GM03348 (cell line): ENCODE measurements at places on chromosomes 6 and 20.
A peak's percentile ranks its signal among the peaks of the same experiment; 100 is the strongest.

DNA sequence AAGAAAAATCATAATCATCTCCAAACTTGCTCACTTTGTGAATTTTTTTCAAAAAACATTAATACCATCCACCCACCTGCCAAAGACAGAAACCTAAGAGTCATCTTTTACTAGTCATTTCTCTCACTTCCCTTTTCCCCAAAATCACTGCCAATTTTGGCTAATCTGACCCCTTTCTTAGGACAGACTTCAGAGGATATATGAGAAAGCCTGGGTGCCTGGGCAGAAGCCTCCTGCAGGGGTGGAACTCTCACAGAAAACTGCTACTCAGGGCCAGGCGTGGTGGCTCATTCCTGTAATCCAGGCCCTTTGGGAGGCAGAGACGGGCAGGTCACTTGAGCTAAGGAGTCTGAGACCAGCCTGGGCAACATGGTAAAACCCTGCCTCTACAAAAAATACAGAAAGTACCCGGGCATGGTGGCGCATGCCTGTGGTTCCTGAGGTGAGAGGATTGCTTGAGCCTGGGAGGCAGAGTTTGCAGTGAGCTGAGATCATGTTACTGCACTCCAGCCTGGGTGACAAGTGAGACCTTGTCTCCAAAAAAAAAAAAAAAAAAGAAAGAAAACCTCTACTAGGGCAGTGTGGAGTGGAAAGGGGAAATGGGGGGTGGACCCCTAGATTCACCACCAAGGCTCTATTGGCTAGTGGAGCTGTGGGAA lies 3.8 kb downstream of the DEK start:
- peak; percentile 19 for DNase-seq

DNA sequence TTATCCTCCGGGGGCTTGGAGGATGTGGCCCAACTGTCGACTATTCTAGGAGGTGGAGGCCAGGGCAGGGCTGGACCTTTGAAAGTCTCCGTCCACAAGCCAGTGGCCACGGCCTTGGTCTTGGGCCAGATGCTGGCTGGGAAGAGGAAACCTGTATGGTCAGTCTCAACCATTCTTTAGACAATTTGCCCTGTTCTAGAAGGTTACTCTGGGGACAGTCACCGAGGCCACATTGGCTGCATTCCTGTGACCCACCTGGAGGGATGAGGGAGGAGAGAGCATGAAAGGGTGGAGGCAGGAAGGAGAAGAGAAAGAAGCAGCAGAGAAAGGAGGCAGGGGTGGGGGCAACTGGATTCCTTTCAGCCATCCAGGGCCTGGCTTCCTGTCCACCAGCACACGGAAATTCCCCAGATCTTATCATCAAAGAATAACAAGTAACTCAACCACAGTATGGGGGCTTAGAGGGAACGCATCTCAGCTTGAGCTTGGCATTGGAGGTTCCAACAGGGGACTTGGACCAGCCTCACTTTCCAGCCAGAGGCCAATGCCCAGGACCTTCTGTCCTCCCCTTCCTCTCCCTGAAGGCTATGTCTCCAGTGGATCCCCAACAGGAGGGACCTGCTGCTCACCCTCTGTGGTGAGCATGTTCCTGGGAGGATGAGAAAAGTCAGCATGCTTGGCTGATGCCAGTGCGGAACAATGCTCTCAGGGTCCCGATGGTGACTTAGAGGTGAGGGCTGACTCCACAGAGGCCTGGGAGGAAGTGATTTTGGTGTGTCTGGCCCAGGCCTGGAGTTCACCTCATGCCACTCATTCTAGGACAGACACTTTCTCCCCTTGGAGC lies 30.4 kb downstream of the TGM2 start:
- DNase-seq: peak; percentile 49

- DNase-seq: no peak
Observed at GRCh38 chr6:24848461-24848860, 49.7 kb upstream of the ARMH2 start.

- peak; percentile 91 for DNase-seq
Observed at GRCh38 chr20:62590309-62591121, 51.8 kb upstream of the SLCO4A1 start.

DNA sequence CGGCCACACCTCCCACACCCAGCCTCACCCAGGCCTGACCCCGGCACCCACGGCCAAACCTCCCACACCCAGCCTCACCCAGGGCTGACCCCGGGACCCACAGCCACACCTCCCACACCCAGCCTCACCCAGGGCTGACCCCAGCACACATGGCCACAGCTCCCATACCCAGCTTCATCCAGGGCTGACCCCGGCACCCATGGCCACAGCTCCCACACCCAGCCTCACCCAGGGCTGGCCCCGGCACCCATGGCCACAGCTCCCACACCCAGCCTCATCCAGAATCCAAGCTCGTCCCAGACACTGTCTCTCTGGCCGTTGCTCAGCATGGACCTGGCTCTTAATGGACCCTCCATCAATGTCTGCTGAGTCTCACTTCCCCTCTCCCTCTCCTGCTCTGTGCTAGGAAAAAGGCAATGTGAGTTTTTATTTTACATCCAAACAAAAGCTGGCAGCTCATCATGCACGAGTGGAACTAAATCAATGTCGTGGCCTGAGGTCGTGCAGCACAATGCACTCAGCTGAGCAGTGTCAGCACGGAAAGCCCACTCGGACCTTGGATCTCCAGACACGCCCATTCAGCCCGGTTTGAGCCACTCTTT lies 36.1 kb downstream of the NINL start:
- DNase-seq: no peak

DNA sequence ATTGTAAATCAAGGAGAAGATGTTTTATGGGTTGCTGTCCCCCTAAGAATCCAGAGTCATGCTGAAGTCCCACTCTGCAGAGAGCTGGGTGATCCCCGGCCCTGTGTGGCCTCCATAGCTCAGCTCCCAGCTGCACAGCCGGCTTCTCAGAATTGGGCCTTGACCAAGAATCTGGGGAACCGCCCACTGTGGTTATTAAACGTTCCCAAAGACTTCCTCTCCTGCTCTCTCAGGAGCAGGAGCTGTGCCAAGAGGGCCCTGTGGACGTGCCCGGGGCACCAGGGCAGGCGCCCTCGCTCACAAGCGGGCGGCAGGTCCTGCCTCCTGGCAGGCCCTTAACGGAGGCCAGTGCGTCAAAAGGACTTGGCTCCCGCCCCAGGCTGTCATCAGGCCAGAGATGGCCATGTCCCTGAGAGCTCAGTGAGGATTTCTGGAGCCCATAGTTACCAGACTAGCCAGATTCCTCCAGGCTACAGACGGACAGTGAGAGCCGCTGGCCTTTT lies 30.4 kb downstream of the ZC3H12D start:
- peak; percentile 94 for DNase-seq

DNA sequence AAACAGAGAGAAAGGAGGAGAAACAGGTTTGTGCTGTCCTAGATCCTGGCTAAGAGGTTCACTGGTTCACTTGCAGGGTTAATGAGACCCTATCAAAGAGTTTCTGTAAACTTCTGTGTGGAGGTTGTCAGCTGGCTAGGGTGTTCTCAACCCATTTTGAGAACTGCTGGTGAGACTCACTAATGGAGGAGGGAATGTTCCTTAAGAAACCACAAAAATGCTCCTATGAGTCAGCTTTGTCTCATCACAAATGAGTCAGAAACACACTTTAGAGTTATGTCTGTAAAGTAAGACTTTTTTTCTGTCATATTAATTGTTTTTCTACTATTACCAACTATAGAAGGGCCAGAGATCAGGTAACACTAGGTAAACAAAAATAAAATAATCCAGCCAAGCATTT lies 884.4 kb downstream of the PHF3 start:
- peak; percentile 74 for DNase-seq

- no peak for DNase-seq
Observed at GRCh38 chr6:110635096-110635495, 158.7 kb upstream of the SLC22A16 start.

DNA sequence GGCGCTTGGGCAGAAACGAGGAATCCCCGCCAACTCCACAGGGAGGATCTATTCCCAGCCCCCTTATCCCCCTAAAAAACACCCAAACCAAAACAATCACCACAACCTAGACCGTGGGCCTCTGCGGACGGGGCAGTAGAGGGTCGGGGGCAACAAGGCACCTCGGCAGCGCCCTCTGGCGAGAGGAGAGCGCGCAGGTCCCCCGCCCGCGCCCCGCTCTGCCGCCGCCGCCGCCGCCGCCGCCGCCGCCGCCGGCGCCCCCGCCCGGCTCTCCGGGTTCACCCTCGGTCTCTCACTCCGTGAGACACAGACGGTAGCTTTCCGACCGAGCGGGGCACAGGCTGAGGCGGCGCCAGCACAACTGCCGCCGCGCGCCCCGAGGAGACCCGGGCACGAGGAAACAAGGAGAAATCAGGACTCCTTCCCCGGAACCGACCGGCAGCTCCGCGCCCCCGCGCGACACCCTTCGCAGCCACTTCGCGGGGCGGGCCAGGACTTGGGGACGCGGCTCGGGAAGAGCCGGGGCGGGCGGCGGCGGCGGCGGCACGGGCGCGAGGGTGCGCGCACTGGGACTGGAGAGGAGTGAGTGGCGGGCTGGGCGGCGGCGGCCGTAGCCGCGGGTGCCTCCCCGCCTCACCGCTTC lies at the start of gene SLC35F1:
Gene SLC35F1, plus strand, starts transcription at position 307 of the 643 bp plus-strand sequence.
- peak; percentile 31 for DNase-seq

DNA sequence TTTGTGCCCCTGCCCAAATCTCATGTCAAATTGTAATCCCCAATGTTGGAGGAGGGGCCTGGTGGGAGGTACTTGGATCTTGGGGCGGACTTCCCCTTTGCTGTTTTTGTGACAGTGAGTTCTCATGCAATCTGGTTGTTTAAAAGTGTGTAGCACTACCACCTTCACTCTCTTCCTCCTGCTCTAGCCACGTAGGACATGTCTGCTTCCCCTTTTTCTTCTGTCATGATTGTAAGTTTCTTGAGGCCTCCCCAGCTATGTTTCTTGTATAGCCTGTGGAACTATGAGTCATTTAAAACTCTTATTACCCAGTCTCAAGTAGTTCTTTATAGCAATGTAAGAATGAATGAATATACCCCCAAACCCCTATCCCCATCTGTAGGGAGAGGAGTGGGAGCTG lies 1013.7 kb upstream of the MAP3K7 start:
- DNase-seq: no peak

- no peak for DNase-seq
Observed at GRCh38 chr6:145529582-145529981, 205.7 kb downstream of the EPM2A start.

GRCh38 chr6:139979021-139979725 lies 604.7 kb upstream of the CITED2 start:
- DNase-seq: no peak

DNA sequence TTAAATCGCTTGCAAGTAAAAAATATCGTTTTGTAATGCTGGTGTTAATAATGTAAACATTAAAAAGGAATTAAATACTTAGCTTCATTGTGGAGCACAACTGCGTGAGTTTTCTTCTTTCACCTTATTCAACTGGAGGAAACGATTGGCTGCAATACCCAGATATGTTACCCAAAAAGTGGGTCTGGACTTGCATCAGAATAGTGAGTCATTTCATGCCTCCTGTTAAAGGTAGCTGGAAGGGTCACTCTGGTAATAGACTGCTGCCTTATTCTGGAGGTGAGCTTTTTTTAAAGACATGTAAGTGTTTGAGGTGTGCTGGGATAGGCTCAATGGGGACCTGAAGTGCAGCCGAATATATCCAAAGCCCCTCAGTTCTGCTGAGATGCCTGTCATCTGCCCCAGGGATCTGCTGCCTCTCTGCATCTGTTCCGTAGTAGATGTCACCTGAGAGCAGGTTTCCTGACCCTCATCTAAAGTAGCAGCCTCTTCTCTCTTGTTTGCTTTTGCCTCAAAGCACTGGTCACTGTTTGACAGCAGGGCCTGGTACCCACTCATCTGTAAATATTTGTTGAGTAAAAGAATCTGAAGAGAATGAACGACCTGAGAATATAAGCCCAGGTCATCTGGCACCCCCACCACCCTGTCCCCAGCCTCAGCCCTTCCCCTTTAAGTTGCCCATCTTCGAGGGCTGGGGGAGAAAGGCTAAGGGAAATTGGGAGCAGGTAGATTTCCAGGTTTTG lies 5.6 kb upstream of the UQCC2 start:
- no peak for DNase-seq

- no peak for DNase-seq
Observed at GRCh38 chr6:14321992-14322772, 204.6 kb downstream of the CD83 start.

GRCh38 chr6:113909224-113909856 lies 52.2 kb downstream of the MARCKS start:
- DNase-seq: peak; percentile 61

DNA sequence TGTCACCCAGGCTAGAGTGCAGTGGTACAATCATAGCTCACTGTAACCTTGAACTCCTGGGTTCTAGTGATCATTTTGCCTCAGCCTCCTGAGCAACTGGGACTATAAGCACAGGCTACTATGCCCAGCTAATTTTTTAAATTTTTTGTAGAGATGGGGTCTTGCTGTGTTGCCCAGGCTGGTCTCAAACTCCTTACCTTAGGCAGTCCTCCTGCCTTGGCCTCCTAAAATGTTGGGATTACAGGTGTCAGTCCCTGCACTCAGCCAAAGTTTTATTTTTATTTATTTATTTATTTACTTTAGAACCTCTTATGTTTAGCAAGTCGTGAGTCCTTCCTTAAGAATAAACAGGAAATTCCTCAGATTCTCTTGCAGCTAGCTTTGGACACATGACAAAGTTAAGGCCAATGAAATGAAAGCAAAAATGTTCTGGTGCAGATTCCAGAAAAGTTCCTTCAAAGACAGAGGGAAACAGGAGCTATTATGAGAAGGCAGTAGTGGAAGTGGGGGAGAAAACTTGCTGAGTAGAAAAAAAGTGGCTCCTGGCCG lies 19.1 kb downstream of the PIM1 start:
- DNase-seq: no peak

- DNase-seq: no peak
Observed at GRCh38 chr20:51467956-51468626, 74.4 kb downstream of the NFATC2 start.

- no peak for DNase-seq
Observed at GRCh38 chr6:8627085-8627861, 191.9 kb upstream of the SLC35B3 start.

- no peak for DNase-seq
Observed at GRCh38 chr6:47344022-47344421, 34.3 kb upstream of the TNFRSF21 start.

DNA sequence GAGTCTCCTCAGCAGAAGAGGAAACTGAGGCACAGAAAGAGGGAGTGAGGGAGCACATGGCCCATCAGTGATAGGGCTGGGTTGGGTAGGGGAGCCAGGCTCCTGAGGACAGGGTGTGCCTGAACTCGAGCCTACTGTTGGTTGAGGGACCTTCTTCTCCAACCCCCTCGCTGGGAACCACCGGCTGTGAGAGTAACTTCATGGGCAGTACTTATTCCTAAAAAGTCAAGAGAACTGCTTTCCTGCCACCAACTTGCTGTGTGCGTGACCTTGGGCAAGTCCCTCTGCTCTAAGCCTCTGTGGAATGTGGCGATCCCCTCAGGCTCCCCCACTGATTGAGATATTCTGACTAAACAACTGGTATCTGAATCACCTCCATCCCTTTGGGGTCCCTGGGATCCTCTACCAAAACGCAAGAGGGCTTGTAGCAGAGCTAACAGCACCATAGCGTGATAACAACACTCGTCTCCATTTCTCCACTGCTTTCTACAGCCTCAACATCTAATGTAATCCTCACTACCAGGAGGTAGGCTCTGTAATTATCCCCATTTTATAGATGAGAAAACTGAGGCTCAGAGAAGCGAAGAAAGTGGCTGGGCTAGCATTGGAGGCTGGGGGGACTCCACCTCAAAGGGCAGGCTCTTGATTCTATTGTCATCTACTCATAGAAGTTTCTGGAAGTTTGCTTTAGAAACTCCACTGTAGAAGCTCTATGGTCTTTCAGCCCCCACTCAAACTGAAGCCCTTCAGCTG lies 76.0 kb downstream of the JPH2 start:
- DNase-seq: no peak

GRCh38 chr6:121453191-121453590 lies 17.7 kb downstream of the GJA1 start:
- DNase-seq: no peak
